ENCODE measurements at places on chromosomes 2 and 18.

DNA sequence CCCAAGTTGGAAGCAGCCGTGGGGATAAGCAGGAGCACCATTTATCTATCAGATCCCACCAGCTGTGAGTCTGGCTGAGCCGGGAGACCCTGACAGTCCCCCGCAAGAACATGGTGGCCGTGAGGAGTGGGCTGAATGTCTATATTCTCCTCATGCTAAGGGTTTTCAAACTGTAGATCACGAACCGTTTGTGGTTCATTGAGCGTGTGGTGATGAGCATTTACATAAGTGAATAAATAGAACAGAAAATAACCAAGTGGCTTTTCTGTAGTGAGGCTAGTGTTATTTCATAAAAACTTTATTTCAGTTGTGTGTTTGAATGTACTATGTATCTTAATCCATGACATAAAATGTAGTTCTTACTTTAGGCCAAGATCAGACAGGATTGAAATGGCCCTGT is 190.2 kb upstream of the APCDD1 start:
- no peak for DNase-seq

DNA sequence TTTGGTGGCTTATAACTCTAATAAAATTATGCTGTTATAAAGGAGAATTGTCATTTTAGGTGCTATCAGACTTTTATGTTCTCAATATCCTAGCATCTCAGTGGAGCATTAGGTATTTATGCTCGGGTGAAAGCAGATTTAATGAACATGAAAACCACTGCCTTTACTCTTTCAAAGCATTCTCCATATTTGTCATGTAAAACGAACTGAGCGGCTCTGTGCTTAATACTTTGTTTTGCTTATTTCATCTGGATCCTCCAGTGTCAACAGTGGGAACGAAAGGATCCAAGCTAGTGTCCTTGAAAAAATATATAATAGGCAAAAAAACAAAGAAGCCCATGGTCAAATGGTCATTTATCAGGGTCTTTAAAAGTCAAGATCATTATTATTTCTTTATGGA is 53.5 kb downstream of the THSD7B start:
- no peak for DNase-seq

GRCh38 chr2:234682492-234683228 is 185.8 kb upstream of the ARL4C start:
- no peak for DNase-seq

- DNase-seq = no peak
Observed at GRCh38 chr2:38108907-38109731, 33.2 kb upstream of the CYP1B1 start.

DNA sequence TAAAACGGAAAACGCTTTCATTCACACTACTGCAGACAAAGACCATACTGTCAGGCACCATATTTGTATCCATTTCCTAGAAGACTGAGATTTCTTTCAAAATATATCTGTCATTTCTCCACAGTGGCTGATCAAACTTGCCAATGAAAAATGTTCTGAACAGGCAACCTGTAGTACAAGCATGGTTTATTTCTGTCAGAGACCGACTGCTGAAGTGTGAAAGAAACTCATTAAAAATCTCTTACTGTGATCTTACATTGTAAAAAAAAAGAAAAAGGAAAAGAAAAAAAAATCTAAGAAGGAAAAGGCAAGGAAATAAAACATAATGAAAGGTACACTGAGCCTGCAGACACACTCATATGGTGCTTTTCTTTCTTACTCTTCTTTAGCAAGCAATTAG is 184.5 kb downstream of the STK39 start:
- no peak for DNase-seq

DNA sequence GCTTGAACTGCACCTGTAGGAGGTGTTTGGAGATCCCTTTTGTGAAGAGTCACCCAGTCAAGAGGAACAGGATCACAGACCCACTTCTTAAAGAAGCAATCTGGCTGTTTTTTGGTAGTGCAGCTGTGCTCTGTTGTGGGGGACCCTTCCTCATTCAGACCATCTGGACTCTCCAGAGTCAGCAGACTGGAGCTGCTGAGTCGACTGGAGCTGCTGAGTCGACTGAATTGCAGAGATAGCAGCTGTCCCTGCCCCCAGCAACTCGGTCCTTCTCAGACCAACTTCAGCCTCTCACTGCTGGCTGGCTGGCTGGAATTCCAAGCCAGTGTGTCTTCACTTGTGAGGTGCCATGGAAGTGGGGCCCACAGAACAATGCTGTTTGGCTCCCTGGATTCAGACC is 56.8 kb downstream of the GTF3C3 start:
- no peak for DNase-seq

DNA sequence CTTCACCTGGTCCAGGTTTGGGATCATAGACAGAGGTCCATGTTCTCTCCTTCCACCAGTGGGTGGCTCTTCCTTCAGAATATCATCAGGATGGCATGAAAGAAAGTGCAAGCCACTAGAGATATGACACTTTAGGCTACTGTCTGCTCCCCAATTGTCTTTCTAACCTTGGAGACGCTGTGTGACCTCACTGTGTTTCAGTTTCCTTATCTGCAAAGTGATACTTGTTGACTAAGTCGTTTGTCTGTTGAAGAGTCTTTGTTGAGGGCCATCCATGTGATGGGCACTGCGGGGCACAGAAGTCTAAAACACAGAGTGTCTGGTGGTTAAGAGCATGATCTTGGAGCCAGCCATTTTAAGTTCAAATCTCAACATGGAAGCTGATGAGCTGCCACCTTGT is 259.9 kb upstream of the THSD7B start:
- DNase-seq = no peak

DNA sequence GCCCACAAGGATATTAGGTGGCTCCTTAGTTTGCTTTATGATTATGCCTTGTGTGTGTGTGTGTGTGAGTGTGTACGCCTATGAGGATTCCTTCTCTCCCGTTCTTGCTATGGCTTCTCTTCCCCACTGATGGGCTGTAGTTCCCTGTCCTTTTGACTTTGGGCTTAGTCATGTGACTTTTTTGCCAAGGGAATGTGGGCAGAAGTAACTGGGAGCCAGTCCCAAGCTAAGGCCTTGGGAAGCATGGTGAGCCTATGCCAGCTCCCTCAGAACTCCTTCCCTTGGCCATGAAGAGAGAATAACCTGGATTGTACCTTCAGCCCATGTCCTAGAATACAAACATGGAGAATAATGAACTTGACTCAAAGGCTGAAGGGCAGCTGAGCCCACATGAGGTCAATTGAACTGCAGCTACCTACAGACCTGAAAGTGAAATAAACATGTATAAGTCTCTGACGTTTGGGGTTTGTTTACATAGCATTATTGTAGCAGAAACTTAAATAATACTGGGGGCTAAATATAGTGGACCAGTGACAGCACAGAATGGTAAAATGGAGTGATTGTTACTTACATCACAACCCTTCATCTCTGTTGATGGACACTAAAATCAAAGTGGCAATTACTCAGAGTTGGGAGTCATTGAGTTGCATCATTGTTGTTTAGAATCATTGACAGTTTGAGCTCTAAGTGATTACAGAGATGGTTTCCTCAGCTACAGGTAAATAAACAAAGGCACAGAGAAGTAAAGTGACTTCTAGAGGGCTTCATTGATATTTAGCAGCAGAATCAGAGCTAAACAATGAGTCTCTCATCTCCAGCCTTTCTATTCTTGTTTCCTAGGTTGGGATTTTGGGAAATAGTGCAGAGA is 15.3 kb upstream of the IL36G start:
- no peak for DNase-seq

- DNase-seq = no peak
Observed at GRCh38 chr2:207914716-207915115, 110.6 kb downstream of the PLEKHM3 start.

GRCh38 chr2:135256531-135257260 is 204.6 kb downstream of the RAB3GAP1 start:
- DNase-seq = no peak

DNA sequence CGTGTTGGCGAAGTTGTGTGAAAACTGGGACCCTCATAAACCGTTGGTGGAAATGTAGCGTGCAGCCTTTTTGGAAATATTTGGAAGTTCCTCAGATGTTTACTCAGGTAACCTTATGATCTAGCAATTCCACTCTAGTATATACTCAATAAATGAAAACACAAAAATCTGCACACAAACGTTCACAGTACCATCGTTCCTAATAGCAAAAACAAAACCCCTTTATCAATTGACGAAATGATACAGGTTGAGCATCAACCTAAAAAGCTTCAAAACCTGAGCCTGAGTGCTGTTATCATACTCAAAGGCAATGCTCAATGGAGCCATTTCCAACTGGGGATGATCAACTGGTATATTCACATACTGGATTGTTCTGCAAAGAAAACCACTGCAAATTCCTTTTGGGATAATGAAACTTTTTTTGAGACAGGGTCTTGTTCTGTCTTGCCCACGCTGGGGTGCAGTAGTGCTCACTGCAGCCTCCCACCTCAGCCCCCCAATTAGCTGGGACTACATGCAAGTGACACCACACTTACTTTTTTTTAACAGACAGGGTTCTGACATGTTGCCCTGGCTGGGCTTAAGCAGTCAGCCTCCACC is 777 bp upstream of the C18orf32 start:
- DNase-seq = no peak

- no peak for DNase-seq
Observed at GRCh38 chr18:2150566-2150965, 420.7 kb downstream of the METTL4 start.

DNA sequence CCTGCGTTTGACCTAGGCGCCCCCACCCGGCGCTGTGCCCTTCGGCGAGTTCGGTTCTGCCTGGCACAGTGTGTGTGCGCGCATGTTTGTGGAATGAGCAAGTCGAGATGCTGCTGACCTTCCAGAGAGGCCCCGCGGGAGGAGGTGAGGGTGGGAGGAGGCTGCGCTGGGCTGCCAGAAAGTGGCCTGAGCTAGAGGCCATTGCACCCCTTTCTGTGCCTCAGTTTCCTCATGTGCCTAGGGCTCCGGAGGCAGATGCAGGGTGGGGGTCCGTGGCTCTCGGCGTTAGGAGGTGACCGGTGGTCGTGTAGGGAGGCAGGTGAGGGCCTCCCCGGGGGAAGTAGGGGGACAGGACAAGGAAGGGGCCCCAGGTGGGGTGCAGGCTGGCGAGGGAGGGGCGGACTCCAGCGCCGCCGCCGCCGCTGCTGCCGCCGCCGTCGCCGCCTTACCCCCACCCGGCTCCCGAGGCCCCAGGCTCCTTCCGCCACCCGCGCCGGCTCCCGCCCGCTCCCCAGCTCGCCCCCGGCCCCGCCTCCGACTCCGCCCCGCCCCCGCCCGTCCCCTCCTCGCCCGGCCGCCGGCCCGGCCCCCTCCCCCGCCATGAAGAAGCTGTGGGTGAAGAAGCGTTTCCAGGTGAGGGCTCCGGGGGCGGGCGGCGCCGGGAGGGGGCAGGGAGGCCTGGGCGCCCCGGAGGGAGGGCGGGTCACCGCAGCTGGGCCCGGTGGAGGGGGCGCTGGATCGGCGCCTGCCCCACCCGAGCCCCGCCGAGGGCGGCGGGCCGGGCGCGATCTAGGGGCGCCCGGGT is 7.0 kb downstream of the SPEG start:
- DNase-seq = no peak

- no peak for DNase-seq
Observed at GRCh38 chr2:210324458-210324857, 9.5 kb upstream of the MYL1 start.

- DNase-seq = no peak
Observed at GRCh38 chr18:11808001-11808855, 43.0 kb upstream of the CHMP1B start.

- DNase-seq = no peak
Observed at GRCh38 chr2:205613970-205614559, 68.2 kb upstream of the NRP2 start.

DNA sequence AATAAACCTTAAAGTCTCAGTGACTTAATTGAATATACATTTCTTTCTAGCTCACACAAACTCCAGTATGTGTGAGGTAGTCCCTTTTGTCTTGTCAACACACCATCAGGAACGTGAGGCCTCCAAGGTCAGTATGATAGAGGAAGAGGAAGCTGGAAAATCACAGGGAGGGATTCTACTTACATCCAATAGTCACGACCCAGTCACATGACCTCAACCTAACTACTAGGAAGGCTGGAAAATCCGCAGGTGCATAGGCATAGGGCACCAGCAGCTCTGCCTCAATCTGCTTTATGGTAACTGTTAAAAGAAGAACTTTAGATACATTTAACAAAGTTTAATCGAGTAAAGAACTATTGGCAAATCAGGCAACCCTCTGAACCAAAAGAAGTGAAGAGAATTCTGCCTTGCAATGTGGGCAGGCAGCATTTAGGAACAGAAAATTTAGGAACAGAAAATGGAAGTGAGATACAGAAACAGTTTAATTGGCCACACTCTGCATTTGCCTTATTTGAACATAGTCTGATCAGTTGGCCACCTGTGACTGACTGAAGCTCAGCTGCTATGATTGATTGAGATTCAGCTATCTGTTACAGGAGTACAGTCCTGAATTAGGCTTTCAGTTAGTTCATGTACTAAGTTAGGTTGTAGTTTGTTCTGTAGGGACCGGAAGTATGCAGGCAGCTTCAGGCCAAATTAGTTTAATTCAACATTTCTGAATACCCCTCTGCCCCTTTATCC is 165.0 kb upstream of the PARD3B start:
- no peak for DNase-seq

GRCh38 chr2:196131384-196131937 is 39.9 kb downstream of the STK17B start:
- no peak for DNase-seq

DNA sequence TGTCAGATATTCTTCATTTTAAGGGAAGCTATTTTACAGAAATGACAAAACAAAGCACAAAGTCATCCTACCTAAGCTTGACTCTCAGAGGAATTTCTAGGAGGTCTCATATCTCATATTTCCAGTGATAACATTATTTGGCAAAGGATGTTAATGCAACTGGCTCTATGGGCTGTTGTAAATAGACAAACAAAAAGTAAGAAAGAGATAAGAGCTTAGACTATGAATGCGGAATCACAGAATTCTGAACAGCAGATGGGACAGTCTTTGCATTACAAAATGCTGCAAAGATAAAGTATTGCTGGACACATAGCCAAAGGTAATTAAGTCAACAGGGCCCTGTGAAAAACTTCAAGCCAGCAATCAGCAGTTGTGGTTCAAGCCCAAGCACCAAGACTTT is 23.9 kb downstream of the PIAS2 start:
- no peak for DNase-seq

DNA sequence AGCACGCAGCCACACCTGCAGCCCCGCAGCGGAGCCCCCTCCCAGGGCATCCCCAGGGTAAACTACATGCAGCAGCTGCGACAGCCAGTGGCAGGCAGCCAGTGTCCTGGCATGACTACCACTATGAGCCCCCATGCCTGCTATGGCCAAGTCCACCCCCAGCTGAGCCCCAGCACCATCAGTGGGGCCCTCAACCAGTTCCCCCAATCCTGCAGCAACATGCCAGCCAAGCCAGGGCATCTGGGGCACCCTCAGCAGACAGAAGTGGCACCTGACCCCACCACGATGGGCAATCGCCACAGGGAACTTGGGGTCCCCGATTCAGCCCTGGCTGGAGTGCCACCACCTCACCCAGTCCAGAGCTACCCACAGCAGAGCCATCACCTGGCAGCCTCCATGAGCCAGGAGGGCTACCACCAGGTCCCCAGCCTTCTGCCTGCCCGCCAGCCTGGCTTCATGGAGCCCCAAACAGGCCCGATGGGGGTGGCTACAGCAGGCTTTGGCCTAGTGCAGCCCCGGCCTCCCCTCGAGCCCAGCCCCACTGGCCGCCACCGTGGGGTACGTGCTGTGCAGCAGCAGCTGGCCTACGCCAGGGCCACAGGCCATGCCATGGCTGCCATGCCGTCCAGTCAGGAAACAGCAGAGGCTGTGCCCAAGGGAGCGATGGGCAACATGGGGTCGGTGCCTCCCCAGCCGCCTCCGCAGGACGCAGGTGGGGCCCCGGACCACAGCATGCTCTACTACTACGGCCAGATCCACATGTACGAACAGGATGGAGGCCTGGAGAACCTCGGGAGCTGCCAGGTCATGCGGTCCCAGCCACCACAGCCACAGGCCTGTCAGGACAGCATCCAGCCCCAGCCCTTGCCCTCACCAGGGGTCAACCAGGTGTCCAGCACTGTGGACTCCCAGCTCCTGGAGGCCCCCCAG is 254.1 kb downstream of the GLI2 start:
- peak; percentile 63 for DNase-seq
